ENCODE measurements at places on chromosomes 12 and 14.
A peak's percentile ranks its signal among the peaks of the same experiment; 100 is the strongest.

- no peak for DNase-seq
These were observed 182.2 kb upstream of the MDGA2 start for GRCh38 chr14:47857646-47858045.

- peak; percentile 63 for DNase-seq
These were observed 2.7 kb upstream of the TRAF3 start for GRCh38 chr14:102774391-102775153.

DNA sequence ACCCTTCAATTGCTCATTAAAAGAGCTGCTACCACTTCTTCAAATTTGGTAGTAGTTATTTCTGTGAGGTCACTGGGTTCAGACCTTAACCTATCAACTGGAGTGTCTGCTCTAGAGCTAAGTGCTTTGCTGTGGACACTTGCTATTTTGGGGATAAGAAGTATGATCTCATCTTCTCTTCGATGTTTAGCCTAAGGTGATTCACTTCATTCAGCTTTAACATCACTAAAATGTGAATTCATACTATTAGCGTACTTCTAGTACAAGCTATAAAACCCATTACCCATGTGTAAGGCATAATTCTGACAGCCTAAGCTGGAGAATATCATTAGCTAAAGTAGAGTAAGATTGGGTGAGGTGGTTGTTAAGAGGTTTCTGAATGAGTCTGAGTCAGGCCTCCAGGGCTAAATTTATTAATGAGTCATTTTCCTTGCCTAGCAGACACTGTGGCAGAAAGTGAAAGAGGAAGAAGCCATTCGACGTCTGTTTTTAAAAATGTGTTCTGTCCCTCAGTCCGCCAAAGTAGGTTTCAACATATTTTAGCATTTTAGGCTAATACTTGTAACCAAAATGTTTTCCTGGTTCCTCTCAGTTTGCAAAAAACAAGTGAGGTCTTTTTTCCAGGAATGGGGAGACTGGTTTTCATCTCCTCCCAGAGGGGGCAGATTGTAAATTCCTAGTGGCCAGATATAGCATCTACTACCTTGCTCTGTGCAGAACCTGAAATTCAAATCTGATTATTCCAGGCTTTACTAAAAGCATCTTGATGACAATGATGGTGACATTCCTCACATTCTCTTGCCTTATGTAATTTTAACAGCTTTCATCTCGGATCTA is 103.6 kb downstream of the SSPN start:
- peak; percentile 88 for DNase-seq

GRCh38 chr12:63904653-63905052 is 60.2 kb downstream of the SRGAP1 start:
- no peak for DNase-seq

GRCh38 chr14:95700221-95700976 is 13.5 kb downstream of the TCL1A start:
- no peak for DNase-seq

DNA sequence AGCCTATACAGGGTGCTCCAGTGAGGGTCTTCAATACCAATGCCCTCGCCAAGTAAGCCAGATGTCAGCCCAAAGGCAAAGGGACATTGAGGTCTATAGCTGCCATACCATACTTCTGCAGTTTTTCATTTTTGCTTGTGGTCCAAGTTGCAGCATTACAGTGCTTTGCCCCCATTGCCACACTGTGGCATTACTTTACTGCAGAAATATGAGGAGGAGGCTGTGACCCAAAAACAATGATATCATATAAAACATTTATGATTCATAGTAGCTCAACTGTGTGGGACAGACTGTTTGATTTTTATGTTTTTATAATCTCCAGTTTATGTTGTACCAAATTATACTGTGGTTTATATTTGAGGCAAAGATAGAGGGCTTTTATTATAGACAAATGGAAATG is 64.1 kb downstream of the KIAA0586 start:
- DNase-seq = peak; percentile 5

DNA sequence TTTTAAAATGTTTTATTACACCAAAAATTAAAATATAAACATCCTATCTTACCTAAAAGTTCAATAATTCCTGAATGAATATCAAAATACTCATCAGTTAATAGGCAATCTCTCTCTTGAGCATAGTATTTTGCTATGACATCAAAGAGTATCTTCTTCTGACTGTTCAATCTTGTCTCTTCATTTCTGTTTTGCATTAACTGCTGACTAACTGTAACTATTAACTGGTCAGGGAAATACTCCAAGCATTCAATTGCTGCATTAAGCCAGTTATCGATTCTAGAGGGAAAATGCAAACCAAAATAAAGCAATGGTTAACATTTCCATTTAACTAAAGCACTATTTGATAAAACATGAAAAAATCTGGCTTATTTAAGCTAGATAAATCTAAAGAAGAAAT is 13.4 kb downstream of the DEPDC4 start:
- no peak for DNase-seq

GRCh38 chr12:9751204-9752144 is 9.2 kb downstream of the CD69 start:
- DNase-seq = peak; percentile 34

GRCh38 chr14:92510972-92511371 is 2.6 kb upstream of the RIN3 start:
- DNase-seq = no peak

GRCh38 chr14:50051106-50051505 is 65.3 kb downstream of the VCPKMT start:
- no peak for DNase-seq

GRCh38 chr12:62328296-62328921 is 68.2 kb downstream of the USP15 start:
- no peak for DNase-seq

Measured in myocyte (in vitro differentiated cells).